ENCODE measurements at places on chromosomes 6 and 20.

DNA sequence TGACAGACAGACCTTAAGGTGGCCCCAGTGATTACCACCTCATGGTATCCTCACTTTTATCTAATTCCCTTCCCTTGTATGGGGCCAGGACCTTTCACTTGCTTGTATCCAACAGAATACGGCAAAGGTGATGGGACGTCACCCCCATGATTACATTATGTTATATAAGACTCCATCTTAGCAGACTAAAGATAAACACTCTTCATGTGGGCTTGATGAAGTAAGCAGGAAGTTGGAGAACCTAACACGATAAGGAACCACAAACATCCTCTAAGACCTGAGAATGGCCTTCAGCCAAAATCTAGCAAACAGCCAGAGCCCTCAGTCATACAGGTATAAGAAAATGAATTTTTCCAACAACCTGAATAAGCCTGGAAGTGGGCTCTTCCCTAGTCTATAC lies 8.0 kb downstream of the SLC17A3 start:
- peak overlapping the region; percentile 64 for H3K27ac ChIP-seq
- no peaks in the 10 kb centered on the region for H3K27me3 ChIP-seq
- no peaks in the 10 kb centered on the region for H3K36me3 ChIP-seq
- peak overlapping the region; percentile 34 for H3K4me3 ChIP-seq
- peaks cover 13% of the 10 kb centered on the region for H3K4me1 ChIP-seq

GRCh38 chr6:86535100-86535499 lies 402.2 kb upstream of the HTR1E start:
- H3K4me1 ChIP-seq = no peaks in the 10 kb centered on the region
- no peak overlapping the region for H3K4me3 ChIP-seq
- DNase-seq = no peak

DNA sequence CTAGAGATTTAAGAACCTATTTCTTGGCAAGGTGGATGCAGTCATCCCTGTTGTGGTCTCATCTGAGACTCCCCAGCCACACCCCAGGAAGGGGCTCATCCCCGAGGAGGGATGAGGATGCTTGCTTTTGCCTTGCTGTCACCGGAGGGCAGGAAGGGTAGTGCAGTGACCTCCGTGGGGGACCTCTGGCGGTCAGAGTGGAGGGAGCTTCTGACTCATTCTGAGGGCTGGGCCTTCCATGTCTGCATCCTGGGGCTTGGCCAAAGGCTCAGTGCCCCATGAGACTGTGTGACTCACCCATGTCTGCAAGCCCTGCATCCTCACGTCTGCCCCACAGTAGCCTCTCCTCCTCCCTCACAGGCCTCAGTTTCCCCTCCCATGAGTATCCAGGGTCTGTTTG lies 38.7 kb downstream of the UQCC2 start:
- H3K27me3 ChIP-seq = no peaks in the 10 kb centered on the region
- H3K36me3 ChIP-seq = peaks cover 17% of the 10 kb centered on the region
- no peak overlapping the region for H3K27ac ChIP-seq
- no peak overlapping the region for H3K4me3 ChIP-seq

GRCh38 chr6:132506869-132507808 lies 5.8 kb downstream of the STX7 start:
- H3K4me3 ChIP-seq = no peak overlapping the region
- H3K27ac ChIP-seq = no peak overlapping the region
- DNase-seq = no peak
- H3K27me3 ChIP-seq = no peaks in the 10 kb centered on the region
- peaks cover 50% of the 10 kb centered on the region for H3K4me1 ChIP-seq
- H3K36me3 ChIP-seq = no peaks in the 10 kb centered on the region

DNA sequence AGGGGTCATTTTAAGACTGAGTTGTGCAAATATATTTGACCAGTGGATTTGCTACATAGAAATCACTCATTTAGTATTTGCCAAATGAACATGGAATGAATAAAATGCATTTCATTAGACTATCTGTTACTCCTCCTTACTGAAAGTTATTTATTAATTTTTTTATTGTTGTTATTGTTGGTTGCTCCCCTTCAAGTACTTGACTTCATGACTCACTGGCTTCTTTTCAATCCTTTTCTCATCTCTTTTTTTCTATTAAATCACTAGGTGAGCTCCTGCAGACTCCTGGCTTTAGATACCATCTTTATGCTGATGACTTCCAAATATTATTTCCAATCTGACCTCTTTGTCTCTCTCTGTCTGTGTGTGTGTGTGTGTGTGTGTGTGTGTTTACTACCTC lies 192.2 kb upstream of the FAM83B start:
- H3K27ac ChIP-seq = no peak overlapping the region
- no peaks in the 10 kb centered on the region for H3K36me3 ChIP-seq
- no peak for DNase-seq
- H3K4me3 ChIP-seq = no peak overlapping the region
- no peaks in the 10 kb centered on the region for H3K27me3 ChIP-seq

DNA sequence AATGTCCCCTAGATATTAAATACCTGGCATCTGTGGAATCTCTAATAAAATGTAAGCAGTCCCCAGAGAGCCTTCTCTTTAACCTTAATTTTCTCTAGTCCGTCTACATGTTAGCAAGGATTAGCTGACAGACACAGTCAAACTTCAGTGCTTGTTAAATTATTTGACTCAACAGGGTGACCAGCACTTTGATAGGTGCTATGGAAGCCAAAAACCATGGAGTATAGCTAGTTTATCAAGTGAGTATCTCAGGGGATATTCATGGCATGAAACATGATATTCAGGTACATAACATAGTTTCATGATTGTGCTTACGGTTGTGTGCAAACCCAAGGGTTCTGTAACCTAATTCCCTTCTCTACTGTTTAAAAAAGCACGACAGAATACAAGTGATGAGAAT lies 3.9 kb downstream of the RHAG start:
- no peaks in the 10 kb centered on the region for H3K27me3 ChIP-seq
- H3K4me3 ChIP-seq = no peak overlapping the region
- H3K36me3 ChIP-seq = no peaks in the 10 kb centered on the region
- no peaks in the 10 kb centered on the region for H3K4me1 ChIP-seq
- DNase-seq = no peak
- H3K27ac ChIP-seq = no peak overlapping the region

DNA sequence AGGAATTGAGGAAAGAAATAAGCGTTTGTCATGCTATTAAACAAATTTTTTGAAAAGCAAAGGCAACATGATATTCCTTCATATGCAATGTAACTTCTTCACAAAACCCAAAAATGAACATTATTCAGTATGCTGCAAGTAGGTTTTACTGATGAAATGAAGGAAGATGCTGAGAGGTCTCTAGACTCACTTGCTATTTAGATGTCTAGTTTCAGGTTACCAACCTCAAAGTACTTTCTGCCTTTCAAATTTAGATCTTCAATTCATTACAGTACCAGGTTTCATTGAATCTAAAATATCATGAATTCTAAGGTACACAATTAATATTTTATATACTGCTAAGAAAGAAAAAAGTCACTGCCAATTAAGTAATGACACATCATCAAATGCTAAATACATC lies 39.9 kb downstream of the MYO6 start:
- DNase-seq = no peak
- H3K36me3 ChIP-seq = no peaks in the 10 kb centered on the region
- H3K4me1 ChIP-seq = no peaks in the 10 kb centered on the region
- H3K27me3 ChIP-seq = peaks cover 7% of the 10 kb centered on the region
- H3K27ac ChIP-seq = no peak overlapping the region
- H3K4me3 ChIP-seq = no peak overlapping the region

- no peaks in the 10 kb centered on the region for H3K4me1 ChIP-seq
- no peak overlapping the region for H3K4me3 ChIP-seq
- H3K27me3 ChIP-seq = no peaks in the 10 kb centered on the region
- peaks cover 17% of the 10 kb centered on the region for H3K36me3 ChIP-seq
- H3K27ac ChIP-seq = no peak overlapping the region
These were observed 163.2 kb downstream of the KHDC1L start for GRCh38 chr6:73062130-73062529.

Data from naive thymus-derived CD8-positive, alpha-beta T cell (primary cell).